ENCODE measurements at places on chromosomes 13 and 19. TPM values are rescaled to one million over a fixed set of nuclear protein-coding genes. Genes with fewer than 3 reads are reported as not detected.

MATK gene
- polyA plus RNA-seq: 0.25 TPM

KLK14 gene
- 0.10 TPM for polyA plus RNA-seq

ZNF615 gene
- polyA plus RNA-seq: 11.8 TPM

FBN3 gene
- polyA plus RNA-seq: not detected

LRRC8E gene
- 0.97 TPM for polyA plus RNA-seq

WIZ gene
- polyA plus RNA-seq: 4.8 TPM

CLEC17A gene
- 0.12 TPM for polyA plus RNA-seq

TNNT1 gene
- 1.3 TPM for polyA plus RNA-seq

LGI4 gene
- 11.9 TPM for polyA plus RNA-seq

LILRB2 gene
- 2.6 TPM for polyA plus RNA-seq

MRPL4 gene
- polyA plus RNA-seq: 60.6 TPM

SLC8A2 gene
- 0.60 TPM for polyA plus RNA-seq

NLRP9 gene
- polyA plus RNA-seq: 0.80 TPM

SULT2A1 gene
- polyA plus RNA-seq: 2.5 TPM

CADM4 gene
- 17.8 TPM for polyA plus RNA-seq

POGLUT2 gene
- polyA plus RNA-seq: 8.3 TPM

HMG20B gene
- polyA plus RNA-seq: 33.2 TPM

ISOC2 gene
- 1.4 TPM for polyA plus RNA-seq

APOE gene
- 124 TPM for polyA plus RNA-seq

MIA gene
- polyA plus RNA-seq: 1.9 TPM

CD22 gene
- 94.2 TPM for polyA plus RNA-seq

CAMSAP3 gene
- 1.4 TPM for polyA plus RNA-seq

TRPM4 gene
- 1.1 TPM for polyA plus RNA-seq

GZMM gene
- 0.48 TPM for polyA plus RNA-seq

NCCRP1 gene
- polyA plus RNA-seq: 0.05 TPM

CPB2 gene
- polyA plus RNA-seq: not detected

PTPRH gene
- polyA plus RNA-seq: 4.6 TPM

All from ovary (tissue), 10 donors.